ENCODE measurements at places on chromosomes 5 and 9. TPM values are rescaled to one million over a fixed set of nuclear protein-coding genes. Genes with fewer than 3 reads are reported as not detected.

Gene C1QTNF2
- total RNA-seq, result 0.07 TPM

Gene OTP
- not detected for total RNA-seq

Gene SPATA9
- not detected for total RNA-seq

Gene RNF183
- not detected for total RNA-seq

Gene LRRTM2
- 0.25 TPM for total RNA-seq

Gene TRIM7
- 2.9 TPM for total RNA-seq

Gene PAPPA
- 15.5 TPM for total RNA-seq

Gene SCGB3A2
- not detected for total RNA-seq

Gene NIPBL
- total RNA-seq, result 21.1 TPM

Gene SLC4A9
- not detected for total RNA-seq

Gene CCL28
- total RNA-seq, result 7.5 TPM

Gene ADCY2
- total RNA-seq, result 0.25 TPM

Gene SOHLH1
- not detected for total RNA-seq

Gene DBH
- not detected for total RNA-seq

Gene FGF1
- total RNA-seq, result 12.1 TPM

Gene ATP6V1G1
- 338 TPM for total RNA-seq

Gene SLC36A2
- not detected for total RNA-seq

Gene CFAP90
- 0.34 TPM for total RNA-seq

Gene TAF1L
- total RNA-seq, result not detected

Gene ATG12
- 35.1 TPM for total RNA-seq

Gene OTULINL
- 1.0 TPM for total RNA-seq

Gene PCDHA8
- total RNA-seq, result under 0.01 TPM

Gene GABRA1
- total RNA-seq, result not detected

Gene FGFR4
- 16.4 TPM for total RNA-seq

Gene HAVCR1
- total RNA-seq, result 0.29 TPM

Gene IQGAP2
- total RNA-seq, result 11.7 TPM

Gene OR1Q1
- total RNA-seq, result not detected

Gene PHF2
- total RNA-seq, result 22.3 TPM

Gene GPR151
- not detected for total RNA-seq

Gene SPINK6
- not detected for total RNA-seq

Gene ADGRD2
- total RNA-seq, result not detected

Gene NME5
- total RNA-seq, result 7.9 TPM
